ENCODE measurements at places on chromosomes 2 and 18.

GRCh38 chr2:68282811-68283418, 30.6 kb upstream of the PPP3R1 start:
- DNase-seq = no peak

GRCh38 chr2:128359841-128360240, 41.2 kb upstream of the HS6ST1 start:
- no peak for DNase-seq

- no peak for DNase-seq
Observed at GRCh38 chr2:5102823-5103222, 589.4 kb upstream of the SOX11 start.

- DNase-seq = no peak
Observed at GRCh38 chr2:121824264-121824663, 68.8 kb downstream of the TSN start.
